ENCODE measurements at places on chromosomes 5 and 9.
A peak's percentile ranks its signal among the peaks of the same experiment; 100 is the strongest.

GRCh38 chr5:107990881-107991810 is 320.4 kb upstream of the EFNA5 start:
- DNase-seq: no peak
- peaks cover 18% of the 10 kb centered on the region for H3K4me1 ChIP-seq

GRCh38 chr5:147177125-147177840 is 57.5 kb upstream of the STK32A start:
- peaks cover 2% of the 10 kb centered on the region for H3K27me3 ChIP-seq
- H3K36me3 ChIP-seq: no peaks in the 10 kb centered on the region
- no peak for DNase-seq
- H3K4me1 ChIP-seq: no peaks in the 10 kb centered on the region
- no peak overlapping the region for H3K4me3 ChIP-seq

DNA sequence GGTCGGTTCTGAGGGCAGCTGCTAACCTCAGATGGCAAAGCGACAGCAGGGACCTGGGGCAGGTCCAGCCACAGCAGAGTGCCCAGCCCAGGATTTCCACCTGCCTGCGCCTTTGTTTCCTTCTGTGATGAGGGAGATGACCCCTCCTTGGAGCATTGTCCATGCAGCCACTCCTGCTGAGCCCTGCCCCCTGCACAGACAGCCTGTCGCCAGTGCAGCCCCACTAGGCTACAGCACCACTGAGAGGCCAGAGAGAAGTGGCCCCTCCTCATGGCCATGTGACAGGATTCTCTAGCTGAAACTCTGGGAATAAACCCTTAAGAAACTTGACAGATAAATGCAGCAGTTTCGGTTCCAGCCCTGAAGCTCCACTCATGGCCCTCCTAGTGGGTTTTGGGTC is 10.5 kb upstream of the MRNIP start:
- peaks cover 9% of the 10 kb centered on the region for H3K36me3 ChIP-seq
- no peak for DNase-seq
- H3K4me1 ChIP-seq: no peaks in the 10 kb centered on the region
- no peak overlapping the region for H3K27ac ChIP-seq
- H3K4me3 ChIP-seq: no peak overlapping the region

- H3K4me1 ChIP-seq: peaks cover 4% of the 10 kb centered on the region
- peaks cover 2% of the 10 kb centered on the region for H3K27me3 ChIP-seq
- H3K4me3 ChIP-seq: peak overlapping the region; percentile 74
Observed at GRCh38 chr5:178483620-178484019, 106.6 kb downstream of the COL23A1 start.

DNA sequence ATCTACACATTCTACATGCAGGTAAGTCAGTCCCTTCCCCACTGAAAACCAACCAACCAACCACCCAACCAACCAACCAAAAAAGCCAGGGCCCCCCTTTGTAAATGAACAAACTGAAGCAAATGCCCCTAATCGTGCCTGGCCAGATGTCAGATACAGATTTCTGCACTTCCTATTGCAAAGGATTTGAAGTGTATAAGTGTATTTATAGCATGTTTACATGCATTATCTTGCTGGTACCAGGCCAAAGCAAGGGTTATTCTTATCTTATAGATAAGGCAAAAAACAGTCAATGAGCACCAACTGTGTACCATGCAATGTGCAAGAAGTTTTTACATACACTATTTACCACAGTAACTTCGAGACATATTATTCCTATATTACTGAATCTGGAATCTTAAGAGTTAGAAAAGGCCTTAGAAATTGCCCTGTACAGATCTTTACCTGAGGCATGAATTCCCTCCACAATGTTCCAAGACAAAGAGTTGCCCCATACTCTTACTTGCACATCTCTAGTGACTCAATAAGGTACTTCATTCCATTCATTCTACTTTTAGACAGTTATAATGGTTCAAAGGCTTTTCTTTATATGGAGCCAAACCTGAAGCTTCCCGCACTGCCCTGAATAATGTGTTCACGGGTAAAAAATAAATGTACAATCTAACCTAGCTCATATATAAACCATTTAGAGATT is 51.7 kb upstream of the NR5A1 start:
- H3K27ac ChIP-seq: no peak overlapping the region
- peaks cover 10% of the 10 kb centered on the region for H3K27me3 ChIP-seq
- no peak for DNase-seq

DNA sequence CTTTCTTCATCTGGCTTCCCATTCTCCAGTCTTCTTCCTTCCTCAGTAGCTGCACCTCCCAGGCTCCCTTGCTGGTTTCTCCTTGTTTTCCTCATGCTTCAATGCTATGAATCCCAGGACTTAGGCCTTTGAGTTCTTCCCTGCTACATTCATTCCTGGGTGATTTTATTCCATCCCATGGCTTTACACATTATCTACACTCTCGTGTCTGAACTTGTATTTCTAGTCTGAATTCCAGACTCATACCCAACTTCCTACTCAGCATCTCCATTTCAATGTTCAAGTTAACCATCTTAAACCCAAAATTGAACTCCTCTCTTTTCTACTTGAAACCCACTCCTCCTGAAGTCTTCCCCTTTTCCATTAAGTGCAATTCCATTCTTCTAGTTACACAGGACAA is 20.0 kb downstream of the SLC24A2 start:
- no peaks in the 10 kb centered on the region for H3K4me1 ChIP-seq
- no peak overlapping the region for H3K4me3 ChIP-seq
- peaks cover 11% of the 10 kb centered on the region for H3K27me3 ChIP-seq
- no peaks in the 10 kb centered on the region for H3K36me3 ChIP-seq
- no peak for DNase-seq
- no peak overlapping the region for H3K27ac ChIP-seq

DNA sequence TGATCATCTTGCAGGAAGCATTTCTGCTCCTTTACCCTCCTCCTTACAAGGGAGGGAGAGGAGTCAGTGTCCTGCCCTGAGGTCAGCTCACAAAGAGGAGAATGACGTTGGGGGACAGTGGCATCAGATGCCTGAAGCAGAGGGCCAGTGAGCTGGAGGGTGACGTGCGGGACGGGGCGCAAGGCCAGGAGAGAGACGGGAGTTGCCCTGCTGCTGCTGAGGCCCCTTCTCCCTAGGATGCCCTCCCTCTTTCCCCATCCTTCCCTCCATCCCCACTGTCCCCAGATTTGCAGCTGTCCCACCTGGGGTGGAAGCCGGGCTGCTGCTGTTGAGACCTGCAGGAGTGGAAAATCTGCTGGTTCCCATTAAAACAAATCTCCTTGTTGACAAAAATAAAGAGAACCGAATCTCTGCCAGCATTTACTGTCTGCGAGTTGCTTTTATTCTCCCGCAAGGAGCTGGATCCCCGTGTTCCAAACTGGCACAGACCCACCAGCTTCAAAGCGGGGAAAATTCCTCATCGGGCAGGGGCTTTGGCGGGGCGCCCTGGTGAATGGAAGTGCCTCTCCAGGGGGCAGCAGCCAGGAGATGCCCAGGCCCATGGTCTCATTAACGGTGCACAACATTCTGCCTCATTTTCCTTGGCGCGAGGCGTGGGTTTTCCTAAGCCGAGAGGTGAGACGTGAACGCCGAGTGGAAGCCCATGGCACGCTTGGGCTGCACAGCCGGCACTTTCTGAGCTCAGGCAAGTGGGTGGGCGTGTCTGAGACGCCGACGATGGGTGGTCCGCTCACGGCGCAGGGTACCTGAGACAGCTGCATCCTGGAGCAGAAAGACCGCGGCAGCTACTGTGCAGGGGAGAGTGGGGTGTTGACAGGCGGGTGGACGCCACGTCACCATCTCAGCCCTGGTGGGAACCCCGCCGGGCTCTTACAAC is 13.9 kb upstream of the COL5A1 start:
- no peaks in the 10 kb centered on the region for H3K4me1 ChIP-seq
- no peaks in the 10 kb centered on the region for H3K36me3 ChIP-seq
- DNase-seq: no peak
- H3K27ac ChIP-seq: no peak overlapping the region
- H3K27me3 ChIP-seq: no peaks in the 10 kb centered on the region

DNA sequence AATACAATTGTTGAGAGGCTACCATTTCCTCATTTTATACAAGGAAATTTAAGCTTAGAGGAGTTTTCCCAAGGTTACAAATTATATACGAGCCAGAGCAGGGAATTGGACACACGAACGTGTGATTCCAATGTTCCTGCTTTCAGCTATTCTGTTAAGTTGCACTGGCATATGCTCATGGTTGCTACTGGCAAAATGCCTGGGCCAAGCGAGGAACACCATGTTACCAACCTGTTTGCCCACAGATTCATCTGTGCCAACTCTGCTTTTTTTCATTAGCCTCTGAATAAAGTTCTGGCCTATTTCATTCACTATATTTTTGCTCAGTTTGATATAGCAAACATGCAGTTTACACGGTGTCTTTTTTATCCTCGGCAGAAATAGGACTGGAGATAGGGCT is 5.1 kb upstream of the C5orf46 start:
- H3K4me1 ChIP-seq: no peaks in the 10 kb centered on the region
- H3K27ac ChIP-seq: no peak overlapping the region
- no peak overlapping the region for H3K4me3 ChIP-seq
- no peaks in the 10 kb centered on the region for H3K36me3 ChIP-seq
- no peak for DNase-seq

- no peaks in the 10 kb centered on the region for H3K27me3 ChIP-seq
- peaks cover 6% of the 10 kb centered on the region for H3K4me1 ChIP-seq
- no peak for DNase-seq
- H3K36me3 ChIP-seq: no peaks in the 10 kb centered on the region
Observed at GRCh38 chr5:149421834-149422233, 42.7 kb upstream of the IL17B start.

DNA sequence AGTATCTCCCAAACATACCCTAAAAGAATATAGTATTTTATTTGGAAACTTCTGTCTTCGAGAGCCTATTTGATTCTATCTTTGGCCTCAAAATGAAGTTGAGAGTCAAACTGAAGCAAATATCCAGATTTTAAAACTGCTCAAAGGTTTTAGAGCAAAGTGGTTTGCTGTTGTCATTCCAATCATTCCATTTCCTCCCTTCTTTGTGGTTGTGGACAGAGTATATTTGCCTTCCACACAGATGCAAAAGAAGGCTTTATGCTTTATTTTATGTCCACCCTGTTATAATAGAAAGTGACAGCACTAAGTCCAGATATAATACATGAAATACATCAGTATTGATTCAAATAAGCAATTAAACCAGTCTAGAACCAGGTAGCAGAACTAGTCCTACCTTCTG is 12.4 kb downstream of the GZMK start:
- H3K27me3 ChIP-seq: no peaks in the 10 kb centered on the region
- peak overlapping the region; percentile 38 for H3K4me3 ChIP-seq
- peaks cover 36% of the 10 kb centered on the region for H3K36me3 ChIP-seq
- peaks cover 36% of the 10 kb centered on the region for H3K4me1 ChIP-seq

- H3K27me3 ChIP-seq: no peaks in the 10 kb centered on the region
- H3K27ac ChIP-seq: peak overlapping the region; percentile 91
- peaks cover 1% of the 10 kb centered on the region for H3K36me3 ChIP-seq
- peak; percentile 57 for DNase-seq
Observed at GRCh38 chr9:93119953-93120845, 13.9 kb downstream of the NINJ1 start.

- H3K4me3 ChIP-seq: no peak overlapping the region
- no peaks in the 10 kb centered on the region for H3K36me3 ChIP-seq
- DNase-seq: no peak
- H3K27me3 ChIP-seq: peaks cover 20% of the 10 kb centered on the region
- H3K4me1 ChIP-seq: peaks cover 3% of the 10 kb centered on the region
Observed at GRCh38 chr9:88258601-88259000, 120.3 kb upstream of the SPATA31C2 start.

- H3K4me1 ChIP-seq: peaks cover 82% of the 10 kb centered on the region
- H3K36me3 ChIP-seq: peaks cover 5% of the 10 kb centered on the region
Observed at GRCh38 chr9:89536145-89536574, 38.2 kb upstream of the SEMA4D start.

DNA sequence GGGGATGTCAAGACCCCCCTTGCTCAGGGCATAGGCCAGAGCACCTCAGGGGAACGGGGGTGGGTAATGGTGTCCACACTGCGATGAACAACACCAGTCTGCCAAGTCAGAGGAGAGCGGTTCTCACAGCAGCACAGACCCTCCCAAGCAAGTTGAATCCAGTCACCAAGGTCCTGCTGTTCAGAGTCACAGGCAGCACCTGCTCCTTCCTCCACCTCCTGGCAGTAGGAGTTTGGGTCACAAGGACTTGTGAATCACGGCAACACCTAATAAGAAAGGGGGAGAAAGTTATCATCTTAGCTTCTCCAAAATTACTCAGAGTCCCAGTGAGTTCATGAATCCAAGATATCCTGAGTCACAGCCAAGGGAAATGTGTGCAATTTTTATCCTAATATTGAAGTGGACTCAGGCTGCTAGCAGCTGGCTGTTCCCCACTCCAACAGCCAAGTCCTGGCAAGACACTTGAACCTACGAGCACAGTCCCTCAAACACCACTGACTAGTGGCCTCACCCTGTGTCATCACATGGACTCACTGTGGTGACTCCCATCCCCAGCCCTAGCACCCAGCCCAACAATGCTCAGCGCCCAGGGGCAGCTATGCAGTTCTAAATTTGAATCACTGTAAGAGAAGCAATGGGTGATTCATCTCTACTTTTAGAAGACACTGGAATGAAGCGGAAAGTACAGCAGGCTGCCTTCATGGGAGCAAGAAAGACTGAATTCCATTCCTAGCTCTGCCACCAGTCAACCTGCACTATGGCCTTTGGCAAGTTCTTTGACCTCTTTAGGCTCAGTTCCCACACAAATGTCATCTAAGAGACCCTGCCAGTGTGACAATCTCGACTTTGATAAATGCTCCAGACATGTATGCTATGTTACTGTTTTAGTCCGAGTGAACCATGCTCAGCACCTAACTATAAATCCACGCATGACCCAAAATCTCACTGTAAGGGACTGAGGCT is 113.7 kb downstream of the KLHL3 start:
- no peak for DNase-seq
- H3K27me3 ChIP-seq: no peaks in the 10 kb centered on the region
- no peak overlapping the region for H3K27ac ChIP-seq
- H3K4me3 ChIP-seq: no peak overlapping the region

DNA sequence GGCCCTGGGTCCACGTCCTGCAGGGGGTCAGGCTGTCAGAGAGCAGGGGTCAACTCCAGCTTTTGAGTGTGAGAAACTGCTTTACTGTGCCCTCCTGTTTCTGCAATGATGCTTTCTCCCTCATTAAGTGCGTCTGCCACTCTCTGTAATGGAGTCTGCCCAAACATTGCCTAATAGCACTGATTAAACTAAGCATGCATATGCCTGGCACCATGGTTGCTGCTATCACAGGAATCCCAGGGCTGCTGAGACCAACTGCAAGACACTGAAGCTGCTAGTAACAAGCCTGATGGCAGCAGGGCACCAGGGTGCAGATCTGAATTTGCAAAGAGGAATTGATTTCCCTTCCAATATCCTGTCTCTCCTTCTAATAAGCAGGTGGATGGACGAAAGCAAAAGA is 125.3 kb downstream of the SLC24A2 start:
- H3K4me1 ChIP-seq: peaks cover 3% of the 10 kb centered on the region
- H3K27me3 ChIP-seq: peaks cover 16% of the 10 kb centered on the region
- H3K36me3 ChIP-seq: no peaks in the 10 kb centered on the region
- H3K27ac ChIP-seq: no peak overlapping the region

- H3K4me3 ChIP-seq: no peak overlapping the region
- H3K36me3 ChIP-seq: no peaks in the 10 kb centered on the region
- H3K27ac ChIP-seq: no peak overlapping the region
- H3K4me1 ChIP-seq: peaks cover 5% of the 10 kb centered on the region
- peaks cover 4% of the 10 kb centered on the region for H3K27me3 ChIP-seq
Observed at GRCh38 chr5:133925866-133926488, 42.4 kb downstream of the C5orf15 start.
